Common myeloid progenitor, CD34-positive (primary cell): ENCODE measurements at places on chromosomes 5 and 9.

DNA sequence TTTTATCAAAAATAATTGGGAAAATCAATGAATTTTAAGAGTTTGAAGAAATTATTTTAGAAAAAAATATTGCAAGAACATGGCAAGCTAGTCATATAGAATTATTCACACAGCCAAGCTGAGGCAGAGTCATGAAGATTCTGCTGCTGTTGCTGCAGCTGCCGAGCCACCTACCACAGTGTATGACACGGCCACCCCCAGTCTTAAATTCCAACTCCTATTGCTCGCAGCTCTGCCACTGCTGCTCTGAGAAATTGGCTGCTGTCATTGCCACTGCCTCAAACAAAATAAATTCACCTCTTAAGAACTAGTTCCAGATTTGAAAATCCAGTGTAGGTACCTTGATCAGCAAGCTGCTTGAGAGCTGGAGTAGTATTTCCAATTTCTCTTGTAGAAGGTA lies 1318.8 kb upstream of the ACO1 start:
- DNase-seq: no peak

GRCh38 chr5:143509758-143510221 lies 106.3 kb upstream of the NR3C1 start:
- DNase-seq: no peak

GRCh38 chr5:159550951-159551350 lies 220.7 kb upstream of the IL12B start:
- DNase-seq: no peak

- DNase-seq: no peak
Observed at GRCh38 chr5:133226186-133226585, 174.4 kb downstream of the HSPA4 start.

- no peak for DNase-seq
Observed at GRCh38 chr5:124061663-124062062, 549.7 kb downstream of the CSNK1G3 start.

DNA sequence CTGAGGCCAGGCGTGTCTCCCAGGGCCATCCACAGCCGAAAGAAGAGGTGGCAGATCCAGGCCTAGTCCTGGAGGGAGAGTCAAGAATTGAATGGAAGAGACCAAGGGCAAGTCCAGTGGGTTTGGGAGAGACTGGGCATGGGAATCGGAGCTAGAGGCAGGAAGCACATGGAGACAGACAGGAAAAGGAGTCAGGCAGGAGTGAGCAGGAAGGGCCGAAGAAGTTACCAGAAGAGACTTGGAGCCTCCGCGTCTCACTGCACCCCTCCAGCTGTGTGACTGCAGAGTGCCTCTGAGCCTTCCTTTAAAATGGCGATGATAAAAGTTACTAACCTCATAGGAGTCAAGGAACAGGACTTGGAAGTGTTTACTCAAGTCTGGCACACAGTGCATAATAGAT lies 64.4 kb upstream of the ANGPTL2 start:
- no peak for DNase-seq

DNA sequence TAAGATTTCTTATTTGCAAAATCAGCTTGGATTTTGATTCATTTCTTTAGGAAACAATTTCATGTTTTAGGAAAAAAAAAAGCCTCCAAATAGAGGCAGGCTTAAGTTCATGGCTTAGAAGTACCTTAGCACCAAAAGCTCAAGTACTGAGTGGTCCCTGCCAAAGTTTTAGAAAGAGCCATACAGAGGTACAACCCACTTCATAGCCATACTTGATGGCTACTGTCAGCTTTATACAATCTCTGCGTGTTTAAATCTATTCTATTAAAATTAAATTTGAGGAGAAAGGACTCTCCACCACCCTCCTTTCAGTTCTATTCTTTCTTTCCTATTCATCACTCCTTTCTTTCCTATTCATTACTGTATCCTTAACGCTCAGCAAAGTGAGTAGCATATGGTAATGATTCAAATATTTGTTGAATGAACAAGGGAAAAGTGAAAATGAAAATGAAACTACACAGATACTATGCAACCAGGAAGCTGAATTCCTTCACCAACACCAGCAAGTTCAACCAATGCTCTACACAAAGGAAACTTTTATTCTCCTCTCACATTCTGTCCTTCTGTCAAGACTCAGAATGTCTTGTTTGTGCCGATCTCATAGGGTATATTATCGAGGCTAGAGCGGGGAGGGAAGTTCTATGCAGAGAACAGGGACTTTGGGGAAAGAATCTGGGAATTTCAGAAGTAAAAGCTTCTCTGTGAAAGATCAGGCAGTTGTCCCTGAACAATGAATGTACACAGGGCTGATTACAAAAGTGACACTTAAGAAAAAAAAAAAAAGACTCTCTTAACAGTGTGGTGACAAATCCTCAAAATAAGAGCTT lies 138.6 kb upstream of the SPEF2 start:
- DNase-seq: peak; percentile 54

DNA sequence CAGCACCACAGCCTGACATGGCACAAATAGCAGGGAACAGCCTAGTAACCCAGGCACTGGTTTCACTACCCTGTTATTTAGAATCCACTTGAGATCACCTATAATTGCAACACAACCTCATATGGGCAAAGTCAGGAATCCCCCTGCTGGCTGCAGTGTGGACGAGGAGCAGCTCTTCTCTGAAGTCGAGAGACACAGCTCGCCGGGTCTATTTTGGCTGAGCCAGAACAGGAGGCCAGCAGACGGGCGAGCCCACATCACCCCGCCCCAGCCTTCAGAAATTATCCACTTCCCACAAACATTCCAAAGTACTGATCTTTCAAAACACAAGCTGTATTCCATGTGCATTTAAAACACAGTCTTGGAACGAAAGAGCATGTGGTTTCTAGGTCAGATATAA lies 179.0 kb downstream of the ROR2 start:
- no peak for DNase-seq

- no peak for DNase-seq
Observed at GRCh38 chr9:19521205-19521604, 112.4 kb downstream of the ACER2 start.

DNA sequence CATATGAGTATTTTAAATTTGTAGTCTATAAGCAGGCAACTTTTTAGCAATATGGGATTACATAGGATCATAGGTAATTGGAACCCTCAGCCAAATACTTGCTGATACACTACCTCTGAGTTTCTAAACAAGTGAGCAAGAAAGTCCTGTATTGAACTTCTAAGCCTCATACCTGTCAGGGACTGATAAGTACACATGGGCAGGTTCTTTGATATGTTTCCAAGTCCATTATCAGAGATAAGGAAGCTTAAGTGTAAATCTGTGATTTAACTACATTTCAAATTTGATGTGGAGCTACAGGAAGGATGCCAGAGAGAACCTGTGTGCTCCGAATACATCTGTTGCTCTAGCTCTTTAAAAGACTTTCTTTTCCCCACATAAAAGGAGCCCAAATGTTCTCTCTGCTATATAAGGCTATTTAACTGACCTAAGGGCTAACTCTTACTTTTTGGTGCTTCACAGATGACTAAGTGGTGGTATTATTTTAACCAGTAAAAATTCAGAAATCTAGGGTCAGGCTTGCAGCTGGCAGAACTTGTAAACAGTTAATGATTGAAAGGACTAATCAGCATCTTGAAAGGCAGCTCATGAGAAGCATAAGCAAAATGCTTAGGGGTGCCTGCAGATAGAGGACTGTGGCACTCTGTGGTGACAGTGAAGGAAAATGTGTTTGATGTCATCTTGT lies 228.6 kb downstream of the NR3C1 start:
- DNase-seq: no peak

DNA sequence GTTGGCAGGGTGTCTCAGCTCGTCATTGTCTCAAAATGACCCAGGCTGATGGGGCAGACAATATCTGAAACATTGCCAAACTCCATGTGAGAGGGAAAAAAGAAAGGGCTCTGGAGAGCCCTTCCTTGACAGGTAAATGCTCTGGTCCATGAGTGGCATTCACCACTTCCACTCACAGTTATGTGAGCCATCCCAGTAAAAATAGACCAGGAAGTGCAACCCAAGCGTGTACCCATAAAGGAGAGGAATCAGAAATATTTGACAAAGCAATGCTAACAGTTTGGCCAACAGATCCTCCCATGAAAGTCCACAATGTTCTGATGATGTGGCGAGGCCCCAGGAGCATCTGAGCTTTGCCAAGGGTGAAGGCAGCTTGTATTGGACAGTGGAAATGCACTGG lies 49.4 kb downstream of the ASTN2 start:
- DNase-seq: no peak

GRCh38 chr5:176921714-176922113 lies 22.6 kb upstream of the HK3 start:
- no peak for DNase-seq

- DNase-seq: no peak
Observed at GRCh38 chr9:4324513-4324912, 24.6 kb upstream of the GLIS3 start.

- DNase-seq: no peak
Observed at GRCh38 chr5:172180936-172181335, 7.1 kb downstream of the STK10 start.

GRCh38 chr5:43068037-43068436 lies 27.9 kb upstream of the ANXA2R start:
- DNase-seq: no peak

GRCh38 chr9:105281926-105282325 lies 37.5 kb downstream of the SLC44A1 start:
- DNase-seq: no peak

DNA sequence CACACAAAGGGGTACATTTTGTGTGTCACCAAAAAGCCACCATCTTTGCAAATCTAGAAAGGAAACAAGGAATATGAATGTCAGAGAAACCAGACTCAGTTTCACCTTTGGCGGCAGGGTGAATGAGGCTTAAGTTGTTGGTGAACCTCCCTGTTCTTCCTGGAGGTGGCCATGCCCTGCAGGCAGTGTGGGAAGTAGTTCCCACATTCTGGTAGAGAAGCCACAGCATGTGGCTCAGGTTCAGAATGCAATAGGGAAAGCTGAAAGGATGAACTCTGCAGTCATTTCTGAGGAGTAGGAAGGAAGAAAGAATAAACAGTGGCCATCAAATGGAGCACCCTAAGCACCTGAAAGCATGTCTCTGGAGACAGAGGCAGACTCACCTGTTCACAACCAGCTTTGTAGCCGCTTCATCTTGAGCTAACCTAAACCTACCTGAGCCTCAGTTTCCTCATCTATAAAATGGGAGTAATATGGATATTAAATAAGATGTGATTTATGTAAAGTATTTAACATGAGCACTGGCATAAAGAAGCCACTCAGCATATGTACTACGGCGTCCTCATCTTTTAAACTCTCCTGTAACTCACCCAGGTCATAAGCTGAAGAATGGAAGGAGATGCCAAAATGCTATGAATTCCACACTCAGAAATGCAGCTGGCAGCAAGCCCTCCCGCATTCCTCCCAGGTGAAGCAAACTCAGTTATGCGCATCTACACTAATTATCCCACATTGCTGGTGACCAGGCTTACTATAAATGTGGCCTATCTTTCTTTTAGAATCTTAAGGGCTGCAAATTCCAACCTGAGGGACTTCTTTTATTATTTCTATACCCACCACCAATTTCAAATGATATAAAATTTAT lies 86.0 kb downstream of the ZNF608 start:
- DNase-seq: no peak

DNA sequence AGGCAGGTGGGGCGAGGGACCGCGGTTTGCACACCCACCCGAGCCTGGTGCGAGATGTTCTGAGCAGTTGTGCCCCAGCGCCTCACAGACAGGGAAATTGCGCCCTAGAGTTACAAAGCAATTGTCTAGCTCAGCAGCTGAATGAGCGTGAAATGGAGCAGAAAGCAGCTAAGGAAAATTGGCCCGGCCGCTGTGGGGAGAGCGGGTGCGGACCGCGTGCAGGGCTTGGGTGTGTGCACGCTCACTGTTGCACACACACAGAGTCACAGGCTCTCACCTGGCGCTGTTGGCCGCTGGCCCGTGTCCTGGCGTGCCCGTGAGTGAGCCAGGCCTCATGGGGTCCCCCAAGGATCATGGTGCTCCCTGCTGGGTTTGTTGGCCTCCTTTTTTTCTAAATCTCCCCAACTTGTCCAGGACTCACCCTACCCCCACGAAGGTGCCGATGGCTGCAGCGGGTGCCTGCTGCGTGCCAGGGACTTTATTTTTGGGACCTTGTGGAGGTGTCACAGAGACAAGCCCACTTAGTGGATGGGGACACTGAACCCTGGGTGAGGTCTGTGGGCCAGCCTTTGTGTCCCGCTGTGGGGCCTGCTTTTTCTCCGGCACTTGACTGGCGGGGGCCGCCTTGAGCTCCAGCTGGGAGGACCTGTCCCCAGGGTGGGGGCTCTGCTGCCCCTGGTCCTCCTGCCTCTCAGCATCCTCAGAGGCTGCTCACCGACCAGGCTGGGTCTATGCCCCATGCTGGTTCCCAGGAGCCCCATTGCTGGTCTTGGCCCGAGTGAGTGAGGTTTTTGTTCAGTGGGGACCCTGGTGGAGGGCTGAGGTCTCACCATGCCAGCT lies 5.2 kb downstream of the RXRA start:
- no peak for DNase-seq

GRCh38 chr9:121354762-121355161 lies 15.3 kb downstream of the STOM start:
- DNase-seq: no peak

- no peak for DNase-seq
Observed at GRCh38 chr5:67693956-67694809, 497.6 kb upstream of the CD180 start.

DNA sequence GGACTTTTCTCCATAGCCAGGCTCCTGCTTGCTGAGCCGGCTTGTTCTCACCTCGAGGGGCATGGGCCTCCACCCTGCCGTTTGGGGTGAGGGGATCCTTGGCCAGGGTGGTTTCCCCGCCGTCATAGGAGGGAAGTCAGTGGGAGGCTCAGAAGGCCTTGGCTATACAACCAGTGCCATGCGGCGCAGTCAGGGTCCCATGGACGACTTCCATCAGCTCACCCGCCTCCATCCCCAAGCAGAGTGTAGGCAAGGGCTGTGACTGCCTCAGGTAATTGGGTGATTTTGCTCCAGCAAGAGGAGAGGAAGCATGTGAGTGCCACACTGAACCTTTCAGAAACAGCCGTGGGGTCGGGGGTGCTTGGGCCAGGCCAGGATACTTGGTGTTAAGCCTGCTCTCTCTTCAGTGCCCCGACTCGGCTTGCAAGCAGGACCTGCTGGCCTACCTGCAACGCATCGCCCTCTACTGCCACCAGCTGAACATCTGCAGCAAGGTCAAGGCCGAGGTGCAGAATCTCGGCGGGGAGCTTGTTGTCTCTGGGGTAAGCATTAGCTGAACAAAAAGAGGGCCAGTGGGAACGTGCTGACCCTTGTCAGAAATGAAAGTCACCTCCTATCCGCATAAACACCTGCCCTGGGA lies 57.2 kb upstream of the LRRTM2 start:
- no peak for DNase-seq

GRCh38 chr5:17223367-17224185 lies 6.1 kb downstream of the BASP1 start:
- no peak for DNase-seq

DNA sequence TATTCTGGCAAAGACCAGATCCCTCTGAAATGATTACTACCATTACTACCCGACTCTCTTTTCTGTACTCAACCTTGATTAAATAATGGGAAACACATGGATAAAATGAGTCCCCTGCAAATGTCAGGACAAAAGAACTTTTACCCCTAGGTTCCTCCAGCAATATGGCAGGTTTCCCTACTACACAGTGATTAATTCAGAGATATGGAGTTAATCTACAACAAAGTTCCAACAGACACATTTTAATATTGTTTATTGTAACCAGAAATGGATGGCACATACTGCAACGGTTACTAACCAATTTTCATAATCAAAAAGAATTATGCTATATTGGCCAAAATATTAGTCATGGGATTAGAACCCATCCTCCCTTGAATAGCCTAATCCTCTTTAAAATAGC lies 294.8 kb downstream of the ATPSCKMT start:
- no peak for DNase-seq

GRCh38 chr9:16848179-16848578 lies 22.3 kb downstream of the BNC2 start:
- DNase-seq: no peak

- DNase-seq: no peak
Observed at GRCh38 chr5:74188351-74189105, 452.0 kb downstream of the ENC1 start.
